ENCODE measurements at places on chromosomes 7 and 10.

DNA sequence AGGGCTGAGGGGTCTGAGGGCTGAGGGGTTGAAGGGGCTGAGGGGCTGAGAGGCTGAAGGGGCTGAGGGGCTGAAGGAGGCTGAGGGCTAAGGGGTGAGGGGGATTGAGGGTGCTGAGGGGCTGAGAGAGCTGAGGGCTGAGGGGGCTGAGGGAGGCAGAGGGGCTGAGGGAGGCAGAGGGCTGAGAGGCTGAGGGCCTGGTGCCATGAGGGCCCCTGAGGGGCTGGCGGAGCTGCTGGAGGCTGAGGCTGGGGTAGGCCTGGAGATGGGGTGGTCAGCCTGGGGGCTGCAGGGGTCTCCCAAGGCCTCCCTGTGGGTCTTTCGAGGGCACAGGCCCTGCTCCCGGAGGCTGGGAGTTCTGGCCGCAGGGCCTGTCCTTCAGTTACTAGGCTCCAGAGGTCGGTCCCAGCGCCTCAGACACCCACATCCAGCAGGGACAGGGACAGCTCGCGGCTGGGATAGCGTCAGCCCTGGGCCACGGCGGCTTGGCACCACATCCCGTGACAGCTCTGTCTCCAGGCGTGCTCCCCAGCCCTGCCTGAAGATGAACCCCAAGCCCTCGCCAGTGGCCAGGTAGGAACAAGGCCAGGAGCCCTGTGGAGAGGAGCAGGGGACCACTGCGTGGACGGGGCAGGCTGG, 16.9 kb downstream of the MYO1G start:
- DNase-seq, result no peak

DNA sequence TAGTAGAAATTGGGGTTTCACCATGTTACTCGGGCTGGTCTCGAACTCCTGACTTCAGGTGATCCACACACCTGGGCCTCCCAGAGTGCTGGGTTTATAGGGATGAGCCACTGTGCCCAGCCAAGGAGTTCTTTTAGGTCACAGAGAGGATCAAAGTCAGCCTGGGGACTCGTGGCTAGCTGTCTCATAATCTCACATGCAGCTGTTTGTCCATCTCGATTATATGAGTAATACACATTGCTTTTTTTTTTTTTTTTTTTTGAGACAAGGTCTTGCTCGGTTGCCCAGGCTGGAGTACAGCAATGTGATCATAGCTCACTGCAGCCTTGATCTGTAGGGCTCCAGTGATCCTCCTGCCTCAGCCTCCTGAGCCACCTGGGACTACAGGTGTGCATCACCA, 2.2 kb downstream of the IFT22 start:
- no peak for DNase-seq

DNA sequence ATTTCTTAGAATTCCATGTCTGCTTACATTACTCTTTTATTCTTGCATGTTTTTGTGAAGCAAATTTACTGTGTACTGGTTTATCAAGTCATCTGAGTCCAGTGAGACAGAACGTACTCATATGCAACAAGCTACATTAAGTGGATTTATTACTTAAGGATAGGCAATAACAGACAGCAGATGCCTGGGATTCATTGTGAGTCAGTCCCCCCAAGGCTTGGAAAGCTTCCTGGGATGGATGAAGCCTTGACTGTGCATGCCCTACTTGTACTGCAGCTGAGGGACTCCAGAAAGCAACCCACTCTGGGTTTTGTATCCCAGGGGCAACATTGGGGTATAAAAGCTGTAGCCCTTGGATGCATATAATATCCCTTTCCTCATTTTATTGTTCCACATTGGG, 113.4 kb upstream of the RAB18 start:
- no peak for DNase-seq

- no peak for DNase-seq
Measured at GRCh38 chr7:148110097-148110868, 480.3 kb upstream of the C7orf33 start.

DNA sequence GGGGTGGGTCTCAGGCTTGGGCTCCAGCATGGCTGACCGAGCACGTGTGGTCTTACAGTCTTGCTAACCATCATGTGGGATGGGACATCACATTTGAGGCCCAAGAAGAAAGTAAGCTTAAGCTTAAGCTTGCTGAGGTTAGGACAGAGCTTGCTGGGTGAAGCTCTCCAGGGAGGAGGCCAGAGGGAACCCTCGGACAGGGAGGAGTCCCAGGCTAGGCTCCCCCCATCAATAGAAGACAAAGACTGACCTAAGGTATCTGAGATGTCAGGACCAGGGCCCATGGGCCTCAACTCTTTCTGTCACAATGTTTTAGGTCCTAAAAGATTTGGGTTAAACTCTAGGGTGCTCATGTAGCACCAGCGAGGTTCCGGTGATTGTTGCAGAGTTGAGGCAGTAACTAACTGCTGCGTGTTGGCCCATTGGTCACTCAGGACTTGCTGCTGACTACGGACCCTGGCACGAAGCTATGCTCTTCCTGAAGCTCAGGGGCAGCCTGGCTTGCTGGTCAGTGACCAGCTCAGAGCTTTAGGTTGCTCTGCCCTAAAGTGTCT, 10.5 kb downstream of the AKR1E2 start:
- no peak for DNase-seq

DNA sequence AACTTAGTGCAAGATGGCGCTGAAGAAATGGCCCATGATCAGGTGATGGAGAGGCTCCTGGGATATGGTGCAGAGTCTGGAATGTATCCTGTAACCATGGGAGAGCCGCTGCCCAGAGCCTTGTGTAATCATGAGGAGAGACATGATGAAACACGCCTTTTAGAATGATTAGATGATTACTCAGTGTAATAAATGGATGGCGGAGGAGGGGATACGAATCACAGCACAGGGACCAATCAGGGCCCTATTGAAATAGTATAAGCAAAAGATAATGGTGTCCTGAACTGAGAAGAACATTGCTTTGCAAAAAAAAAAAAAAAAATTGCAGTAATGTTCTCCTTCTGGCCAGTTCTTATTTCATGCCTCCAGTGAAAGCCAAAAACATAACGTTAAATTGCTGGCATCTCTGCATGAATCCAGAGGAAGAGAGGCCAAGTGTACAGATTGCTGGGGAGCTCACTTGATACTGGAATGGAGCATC, 668.5 kb upstream of the AUTS2 start:
- DNase-seq, result no peak

GRCh38 chr7:28564755-28565374, 152.5 kb downstream of the CREB5 start:
- no peak for DNase-seq

- no peak for DNase-seq
Measured at GRCh38 chr7:6252748-6253147, 19.7 kb downstream of the CYTH3 start.

- peak; percentile 84 for DNase-seq
Measured at GRCh38 chr7:518630-519483, 789 bp downstream of the PDGFA start.

DNA sequence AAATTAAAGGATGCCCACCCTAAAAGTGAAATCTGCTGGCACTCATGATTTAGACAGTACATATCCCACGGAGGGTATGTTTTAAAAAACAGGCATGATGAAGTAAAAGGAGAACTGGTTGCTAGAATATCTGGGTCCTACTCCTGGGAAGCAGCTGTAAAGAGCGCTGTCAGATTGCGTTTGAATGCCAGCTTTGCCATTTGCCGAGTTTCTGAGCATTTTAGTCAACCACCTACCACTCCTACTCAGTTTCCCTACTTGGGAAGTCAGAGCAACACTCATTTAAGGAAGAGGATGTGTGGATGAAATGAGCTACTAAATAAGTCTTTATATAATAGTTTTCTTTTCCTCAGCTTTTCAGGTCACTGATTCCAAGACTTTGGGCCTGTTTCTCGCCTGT, 1.1 kb upstream of the UMAD1 start:
- DNase-seq, result no peak

- DNase-seq, result no peak
Measured at GRCh38 chr10:11300026-11300425, 282.4 kb downstream of the CELF2 start.

DNA sequence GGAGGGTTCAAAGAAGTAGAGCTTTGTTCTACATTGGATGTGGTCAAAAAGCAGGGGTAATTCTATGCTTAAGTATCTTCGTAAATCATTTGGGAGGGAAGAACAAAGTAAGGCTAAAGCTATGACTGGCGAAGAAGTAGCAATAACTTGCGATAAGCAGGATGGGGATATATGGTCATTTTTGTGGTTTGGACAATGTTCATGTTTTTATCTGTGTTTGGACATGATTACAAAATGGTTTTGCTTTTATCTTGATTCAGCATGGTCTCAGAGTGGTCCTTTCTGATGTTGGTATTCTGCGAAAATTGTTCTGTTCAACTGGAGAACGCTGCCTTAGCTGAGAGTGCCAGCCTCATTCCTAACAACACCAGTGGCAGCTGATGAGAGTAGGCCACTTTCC, 208.8 kb downstream of the SEMA3A start:
- DNase-seq, result no peak

- DNase-seq, result no peak
Measured at GRCh38 chr10:44968091-44968490, 8.5 kb downstream of the RASSF4 start.

DNA sequence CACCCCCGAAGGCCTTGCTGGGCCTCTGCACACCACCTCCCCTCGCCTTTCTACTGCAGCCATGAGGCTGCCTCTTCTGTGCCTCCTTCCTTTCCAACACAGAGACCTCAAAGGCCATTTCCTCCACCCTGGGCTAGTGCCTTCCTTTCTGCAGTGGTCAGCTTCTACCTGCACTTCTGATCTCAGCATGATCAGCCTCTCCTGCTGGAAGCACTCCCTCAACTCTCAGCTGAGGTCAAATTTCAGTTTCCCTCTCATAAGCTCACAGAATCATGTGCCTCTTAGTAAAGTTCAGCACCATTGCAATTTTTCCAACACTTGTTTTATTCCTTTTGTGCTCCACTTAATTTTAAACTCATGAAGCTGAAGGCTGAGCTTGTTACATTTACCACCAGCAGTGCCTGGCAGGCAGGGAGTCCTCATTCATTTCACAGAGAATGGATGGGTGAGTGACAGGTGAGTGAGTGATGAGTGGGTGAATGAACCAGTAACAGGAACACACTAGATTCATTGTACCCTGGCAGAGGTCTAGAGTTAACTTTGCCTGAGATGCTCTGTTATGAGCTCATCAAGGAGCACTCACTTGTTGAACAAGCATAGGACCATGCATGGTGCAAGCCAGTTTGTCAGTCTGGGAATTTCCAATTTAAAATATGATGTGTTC, 124.0 kb upstream of the PRSS58 start:
- DNase-seq, result no peak

- no peak for DNase-seq
Measured at GRCh38 chr10:46515366-46515765, 41.1 kb downstream of the GPRIN2 start.

GRCh38 chr10:98367604-98368451, 47.2 kb downstream of the PYROXD2 start:
- DNase-seq, result no peak

GRCh38 chr7:1255817-1256340, 23.2 kb downstream of the UNCX start:
- no peak for DNase-seq

DNA sequence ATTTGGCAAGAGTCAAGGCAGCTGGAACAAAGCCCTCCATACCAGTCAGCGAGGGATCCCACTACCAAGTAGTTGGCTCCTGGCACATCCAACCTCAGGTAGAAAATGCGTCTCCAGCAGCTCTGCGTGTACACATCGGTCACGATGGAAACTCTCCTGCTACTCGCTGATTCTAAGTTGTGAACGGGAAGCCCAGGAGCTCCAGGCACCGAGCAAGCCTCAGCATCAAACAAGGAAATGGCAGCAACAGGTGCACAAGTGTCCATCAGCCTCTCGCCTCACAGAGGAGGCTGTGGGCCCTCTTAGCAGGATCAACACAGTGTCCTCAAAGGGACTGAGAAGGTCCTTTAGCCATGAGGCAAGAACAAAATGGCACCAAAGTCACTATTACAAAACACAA, 127.0 kb downstream of the TCERG1L start:
- no peak for DNase-seq

DNA sequence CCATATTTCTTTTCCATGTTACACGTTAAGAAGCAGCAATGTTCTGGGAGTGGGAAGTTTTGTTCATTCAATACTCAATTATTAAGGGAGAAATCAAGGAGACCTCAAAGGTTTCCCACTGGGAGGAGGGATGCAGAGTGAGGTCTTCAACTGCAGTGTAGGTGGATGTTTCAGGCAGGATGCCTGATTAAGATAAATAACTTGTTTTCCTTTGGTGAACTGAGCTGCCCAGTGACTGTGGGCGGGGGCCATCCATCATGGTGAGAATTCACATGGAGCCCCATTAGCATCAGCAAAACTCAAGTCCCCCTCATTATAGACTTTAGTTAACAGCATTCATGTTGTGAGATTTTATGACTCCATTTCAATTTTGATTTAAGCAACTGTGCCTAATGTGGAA, 121.1 kb downstream of the PLPP4 start:
- no peak for DNase-seq

DNA sequence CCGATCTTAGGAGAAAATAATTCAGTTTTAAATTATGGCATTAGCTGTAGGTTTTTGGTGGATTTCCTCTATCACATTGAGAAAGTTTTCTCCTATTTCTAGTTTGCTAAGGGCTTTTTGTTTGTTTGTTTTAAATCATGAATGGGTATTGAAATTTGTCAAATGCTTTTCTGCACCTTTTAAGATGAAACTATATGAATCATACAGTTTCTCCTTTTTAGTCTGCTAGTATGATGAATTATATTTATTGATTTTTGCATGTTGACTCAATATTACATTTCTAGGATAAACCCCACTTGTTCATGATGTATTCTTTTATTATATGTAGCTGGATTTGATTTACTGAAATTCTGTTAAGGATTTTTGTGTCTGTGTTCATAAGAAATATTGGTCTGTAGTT, 70.3 kb upstream of the PIP4K2A start:
- DNase-seq, result no peak

DNA sequence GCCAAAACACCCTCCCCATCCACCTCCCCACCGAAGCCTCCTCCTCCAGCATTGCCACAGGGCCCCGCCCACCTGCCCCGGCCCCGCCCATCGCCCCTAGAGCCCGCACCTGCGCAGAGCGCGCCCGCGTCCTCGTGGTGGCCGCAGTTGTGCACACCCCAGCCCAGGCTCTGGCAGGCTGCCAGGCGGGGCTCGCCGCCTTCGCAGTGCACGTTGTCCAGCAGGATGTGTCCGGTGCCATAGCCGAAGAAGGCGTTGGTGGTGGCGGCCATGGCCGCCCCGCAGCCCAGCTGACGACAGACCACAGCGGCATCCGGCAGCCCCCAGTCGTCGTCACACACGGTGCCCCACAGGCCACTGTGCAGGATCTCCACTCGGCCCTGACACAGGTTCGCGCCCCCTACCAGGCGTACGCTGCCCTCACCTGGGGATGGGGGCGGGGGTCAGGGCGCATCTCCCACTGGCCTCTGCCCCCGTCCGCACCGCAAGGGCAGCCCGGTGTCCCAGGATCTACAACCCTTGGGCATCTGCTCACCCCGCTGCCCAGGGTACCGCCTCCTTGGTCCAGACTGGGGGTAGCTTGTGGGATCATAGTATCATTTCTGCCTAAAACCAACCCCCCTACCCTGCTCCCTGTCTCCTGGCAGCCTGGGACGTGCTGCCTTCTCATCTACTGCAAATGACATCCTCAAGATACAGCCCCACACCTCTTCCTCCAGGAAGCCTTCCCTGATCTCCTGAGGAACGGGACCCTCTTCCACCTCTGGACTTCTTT, 11.9 kb downstream of the SSC4D start:
- DNase-seq, result peak; percentile 77

- DNase-seq, result no peak
Measured at GRCh38 chr7:15094989-15095388, 192.4 kb upstream of the DGKB start.
